ENCODE measurements at places on chromosomes 16 and 17.

DNA sequence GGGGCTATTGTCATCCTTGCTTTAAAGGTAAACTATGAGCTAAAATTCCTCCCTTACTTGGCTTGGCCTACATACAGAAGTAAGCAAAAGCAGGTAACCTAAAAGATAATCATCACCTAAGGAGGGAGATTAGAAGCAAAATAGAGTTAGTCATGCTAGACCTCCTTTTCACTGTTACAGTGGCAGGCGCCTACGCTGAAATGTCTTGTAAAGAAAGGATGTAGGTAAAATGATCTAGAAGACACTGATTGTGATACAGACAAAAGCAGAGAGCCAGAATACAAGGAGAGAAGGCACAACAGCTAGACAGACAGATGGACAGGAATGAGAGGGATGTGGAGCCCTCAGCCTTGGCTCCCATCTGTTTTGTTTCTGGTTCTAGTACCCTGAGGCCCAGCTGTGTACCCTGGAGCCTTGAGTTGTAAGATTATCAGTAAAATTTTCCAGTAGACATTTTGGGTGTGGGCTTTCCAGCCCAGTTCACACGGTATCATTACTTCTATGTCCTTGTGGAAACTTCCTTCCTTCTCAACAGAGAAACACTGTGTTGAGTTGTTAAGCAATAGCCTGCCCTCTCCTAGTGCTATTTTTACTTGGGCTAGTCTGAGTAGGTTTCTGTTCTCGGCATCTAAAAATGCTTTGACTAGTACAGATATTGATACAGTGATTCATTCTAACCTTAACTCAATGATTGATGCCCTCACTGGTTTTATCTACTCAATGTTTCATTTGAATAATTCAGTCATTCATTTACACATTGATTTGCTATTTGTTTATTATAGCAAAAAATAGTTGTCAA lies 7.7 kb upstream of the C16orf78 start:
- DNase-seq: no peak

GRCh38 chr16:72362973-72363372 lies 191.0 kb upstream of the PMFBP1 start:
- DNase-seq: peak; percentile 16

DNA sequence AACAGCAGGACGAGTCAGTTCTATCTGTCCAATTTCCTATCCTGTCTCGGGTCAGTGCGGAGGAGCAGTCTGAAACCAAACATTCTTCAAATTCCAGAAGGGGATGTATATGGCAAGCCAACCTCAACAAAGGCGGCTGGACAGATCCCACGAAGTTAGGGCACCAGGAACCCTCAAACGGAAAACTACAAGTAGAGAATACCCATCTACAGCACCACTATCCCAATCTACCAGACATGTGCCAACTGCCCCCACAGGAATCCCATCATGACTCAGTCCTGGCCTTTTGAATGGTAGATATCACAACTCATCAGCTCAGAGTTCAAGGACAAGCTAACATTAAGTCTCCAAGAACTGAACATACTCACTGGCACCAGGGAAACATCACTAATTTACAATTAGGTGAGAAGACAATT lies 2.3 kb downstream of the NAT9 start:
- DNase-seq: no peak

DNA sequence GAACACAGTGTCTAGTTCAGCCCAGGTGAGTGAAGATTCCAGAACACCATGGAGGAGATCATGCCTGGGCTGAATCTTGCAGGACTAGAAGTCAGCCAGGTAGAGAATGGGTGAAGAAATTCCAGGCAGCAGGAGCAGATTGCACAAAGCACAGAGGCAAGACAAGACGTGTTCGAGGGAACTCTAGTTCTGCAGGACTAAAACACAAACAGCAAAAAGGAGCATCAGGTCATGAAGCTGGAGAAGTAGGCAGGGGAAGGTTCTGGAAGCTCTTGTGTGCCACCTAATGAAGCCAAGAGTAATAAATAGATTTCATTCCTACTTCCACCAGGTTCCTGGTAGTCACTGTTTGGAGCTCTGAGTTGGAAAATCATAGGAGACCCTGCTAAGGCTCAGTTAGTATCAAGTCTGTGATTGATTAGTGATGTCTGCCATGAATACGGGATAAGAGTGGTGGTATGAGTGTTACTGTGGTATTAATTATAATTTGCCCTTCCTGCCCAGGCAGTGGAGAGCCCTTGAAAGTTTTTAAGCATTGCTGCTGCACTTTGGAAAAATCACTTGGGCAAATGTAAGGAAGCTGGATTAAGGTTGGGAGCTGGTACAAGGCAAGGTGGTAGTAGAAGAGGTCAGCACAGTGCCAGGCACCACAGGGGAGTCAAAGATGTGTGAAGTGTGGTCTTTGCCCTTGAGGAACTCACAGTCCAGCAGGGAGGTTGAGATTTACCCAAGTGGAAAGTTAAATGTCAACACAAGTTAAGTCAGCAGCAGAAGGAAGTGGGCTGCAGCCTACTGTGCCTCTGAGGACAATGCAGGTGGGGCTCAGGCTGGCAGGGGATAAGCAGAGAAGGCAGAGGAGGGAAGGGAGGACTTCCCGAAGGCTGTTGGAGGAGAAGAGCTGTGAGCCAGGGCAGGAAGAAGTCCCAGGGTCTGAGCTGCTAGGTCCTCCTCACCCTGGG lies 13.5 kb upstream of the FOXN1 start:
- DNase-seq: peak; percentile 35

DNA sequence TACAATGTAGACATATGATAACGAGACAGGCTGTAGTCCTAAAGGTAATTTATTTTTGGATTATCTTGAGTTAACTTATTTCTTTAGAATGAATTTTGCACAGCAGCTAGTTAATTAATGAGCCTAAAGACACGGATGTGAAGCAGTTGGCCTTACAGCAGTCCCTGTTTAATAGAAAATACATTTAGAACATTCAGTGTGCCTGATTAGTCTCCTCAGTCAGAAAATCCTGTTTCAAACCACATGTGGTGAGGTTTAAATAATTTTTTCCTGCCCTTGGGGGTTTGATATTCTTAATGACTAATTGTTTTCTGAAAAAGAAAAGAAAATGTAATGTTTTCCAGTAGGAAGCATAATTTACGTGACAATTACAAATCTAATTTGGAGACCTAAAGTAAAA lies 494.2 kb upstream of the CDH8 start:
- DNase-seq: no peak

- DNase-seq: no peak
Observed at GRCh38 chr16:66391726-66392670, 25.5 kb downstream of the CDH5 start.

- no peak for DNase-seq
Observed at GRCh38 chr17:71793518-71793917, 327.3 kb upstream of the SOX9 start.

DNA sequence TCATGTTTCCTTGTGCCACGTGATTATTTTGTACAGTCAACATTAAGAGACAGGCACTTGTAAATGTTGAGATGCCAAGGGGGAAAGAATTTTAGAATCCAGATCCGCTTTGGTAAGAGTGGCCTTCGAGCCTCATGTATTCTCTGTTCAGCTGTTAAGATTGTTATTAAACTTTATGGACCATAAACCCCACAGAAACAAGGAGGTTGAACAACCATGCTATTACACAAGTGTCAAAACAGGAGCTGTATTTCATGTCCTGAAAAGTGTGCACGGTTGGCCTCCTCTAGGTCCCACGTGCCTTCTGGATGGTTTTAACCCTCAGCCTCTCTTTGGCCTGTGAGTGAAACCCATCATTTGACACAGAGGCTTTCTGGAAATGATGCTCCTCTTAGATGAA lies 691.3 kb downstream of the MAF start:
- DNase-seq: no peak

DNA sequence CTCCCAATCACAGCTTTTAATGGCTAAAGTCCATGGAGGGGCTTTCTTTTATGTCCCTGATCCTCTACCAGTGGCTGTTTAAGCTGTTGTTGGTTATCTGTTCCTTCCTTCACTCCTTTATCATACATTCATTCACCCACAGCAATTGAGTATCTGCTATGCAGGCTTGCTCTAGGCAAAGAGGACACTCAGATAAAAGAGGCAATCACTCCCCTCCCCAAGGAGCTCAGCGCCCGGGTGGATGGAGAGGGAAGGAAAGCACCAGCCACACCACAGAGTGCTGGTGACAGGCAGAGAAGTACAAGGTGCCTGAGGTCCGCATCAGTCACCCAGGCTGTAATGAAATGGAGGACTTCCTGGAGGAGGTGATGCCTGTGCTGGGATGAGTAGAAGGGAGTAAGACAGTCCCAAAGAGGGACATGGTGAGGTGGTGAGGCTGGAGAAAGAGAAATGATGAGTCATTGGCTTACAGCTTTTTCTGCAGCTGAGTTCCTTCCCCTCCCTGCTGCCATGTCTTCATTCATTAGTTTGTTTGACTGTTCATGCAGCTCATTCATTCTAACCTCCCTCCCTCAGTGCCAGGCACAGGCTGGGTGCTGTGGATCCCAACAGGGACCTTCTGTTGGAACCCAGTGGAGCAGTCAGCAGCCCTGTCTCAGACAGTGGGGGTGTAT lies 12.8 kb upstream of the NGFR start:
- no peak for DNase-seq

- DNase-seq: no peak
Observed at GRCh38 chr16:60110531-60110930, 1376.4 kb upstream of the GOT2 start.

DNA sequence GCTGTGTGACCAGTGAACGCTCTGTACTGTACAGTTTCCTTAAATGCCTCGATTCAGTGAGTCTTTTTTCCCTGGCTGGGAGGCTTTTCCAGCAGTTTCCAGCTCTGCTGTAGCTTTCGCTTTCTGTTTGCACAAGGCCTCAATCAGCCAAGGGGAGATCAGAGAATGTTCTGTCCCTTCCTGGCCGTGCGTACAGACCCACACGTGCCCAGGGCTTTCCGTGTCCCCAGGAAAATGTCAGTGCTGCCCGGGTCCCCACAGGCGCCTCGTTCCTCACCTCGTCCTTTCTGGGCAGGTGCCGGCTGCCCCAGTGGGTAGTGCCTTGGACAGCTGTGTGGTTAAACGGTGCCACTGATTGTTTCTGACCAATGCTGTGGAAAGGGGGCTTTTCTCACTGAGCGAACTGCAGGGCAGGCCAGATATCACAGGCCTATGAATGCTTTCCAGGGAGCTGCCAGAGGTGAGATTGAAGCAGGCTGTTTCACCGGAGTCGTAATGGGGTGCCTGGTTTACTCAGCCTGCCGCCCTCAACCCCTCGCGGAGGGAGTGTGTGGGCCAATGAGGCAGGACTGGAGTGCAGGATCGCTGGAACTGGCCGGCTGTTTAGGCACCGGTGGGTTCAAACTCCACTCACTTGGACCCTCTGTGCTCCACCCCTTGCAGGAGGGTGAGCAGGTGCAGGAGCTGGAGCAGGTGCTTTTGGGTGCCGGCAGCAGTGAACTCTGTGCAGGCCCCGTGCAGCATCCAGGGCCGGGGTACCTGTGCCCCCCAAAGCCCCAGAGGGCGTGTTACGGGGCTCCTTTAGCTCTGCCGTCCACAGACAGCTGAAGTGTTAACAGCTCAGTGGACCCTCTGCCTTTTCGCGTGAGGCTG lies 44.4 kb downstream of the ZNF778 start:
- no peak for DNase-seq

- DNase-seq: no peak
Observed at GRCh38 chr16:53668869-53669268, 34.8 kb downstream of the RPGRIP1L start.

- DNase-seq: no peak
Observed at GRCh38 chr16:86610779-86611524, 32.6 kb downstream of the FOXL1 start.

DNA sequence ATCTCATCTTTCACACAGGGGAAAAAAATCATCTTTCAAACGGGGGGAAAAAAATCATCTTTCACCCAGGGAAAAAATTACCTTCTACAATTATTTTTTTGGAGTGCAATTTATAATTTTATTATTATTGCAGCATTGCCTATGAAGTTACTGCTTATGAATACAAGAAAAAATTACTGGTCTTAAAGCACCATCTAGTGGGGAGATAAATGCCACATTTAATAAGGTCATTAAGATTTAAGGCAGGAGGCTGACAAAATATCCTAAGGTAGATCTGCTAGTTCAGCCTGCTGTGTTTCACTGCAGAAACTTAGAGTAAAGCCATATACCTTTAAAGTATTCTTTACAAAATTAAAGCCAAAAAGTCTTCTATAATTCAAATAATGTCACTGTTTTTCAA lies 13.7 kb downstream of the SHCBP1 start:
- DNase-seq: peak; percentile 66

DNA sequence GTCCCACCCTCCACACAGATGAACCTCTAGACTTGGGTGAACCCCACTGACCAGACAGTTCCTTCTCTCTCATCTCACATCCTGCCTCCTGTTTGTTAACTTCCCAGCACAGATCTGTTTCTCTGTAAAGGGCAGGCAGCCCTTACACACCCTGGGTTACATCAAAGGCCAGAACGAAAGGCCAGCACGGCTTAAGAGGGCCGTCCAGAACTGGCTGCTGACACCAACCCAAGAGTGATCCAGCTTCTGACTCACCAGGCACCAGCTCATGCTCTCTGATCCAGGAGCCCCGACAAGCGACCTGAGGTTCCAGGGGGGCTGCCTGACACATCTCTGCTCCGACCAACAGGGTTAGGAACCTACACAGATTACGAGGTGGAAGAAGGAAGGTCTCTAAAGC lies 86.9 kb downstream of the MRM3 start:
- DNase-seq: no peak

DNA sequence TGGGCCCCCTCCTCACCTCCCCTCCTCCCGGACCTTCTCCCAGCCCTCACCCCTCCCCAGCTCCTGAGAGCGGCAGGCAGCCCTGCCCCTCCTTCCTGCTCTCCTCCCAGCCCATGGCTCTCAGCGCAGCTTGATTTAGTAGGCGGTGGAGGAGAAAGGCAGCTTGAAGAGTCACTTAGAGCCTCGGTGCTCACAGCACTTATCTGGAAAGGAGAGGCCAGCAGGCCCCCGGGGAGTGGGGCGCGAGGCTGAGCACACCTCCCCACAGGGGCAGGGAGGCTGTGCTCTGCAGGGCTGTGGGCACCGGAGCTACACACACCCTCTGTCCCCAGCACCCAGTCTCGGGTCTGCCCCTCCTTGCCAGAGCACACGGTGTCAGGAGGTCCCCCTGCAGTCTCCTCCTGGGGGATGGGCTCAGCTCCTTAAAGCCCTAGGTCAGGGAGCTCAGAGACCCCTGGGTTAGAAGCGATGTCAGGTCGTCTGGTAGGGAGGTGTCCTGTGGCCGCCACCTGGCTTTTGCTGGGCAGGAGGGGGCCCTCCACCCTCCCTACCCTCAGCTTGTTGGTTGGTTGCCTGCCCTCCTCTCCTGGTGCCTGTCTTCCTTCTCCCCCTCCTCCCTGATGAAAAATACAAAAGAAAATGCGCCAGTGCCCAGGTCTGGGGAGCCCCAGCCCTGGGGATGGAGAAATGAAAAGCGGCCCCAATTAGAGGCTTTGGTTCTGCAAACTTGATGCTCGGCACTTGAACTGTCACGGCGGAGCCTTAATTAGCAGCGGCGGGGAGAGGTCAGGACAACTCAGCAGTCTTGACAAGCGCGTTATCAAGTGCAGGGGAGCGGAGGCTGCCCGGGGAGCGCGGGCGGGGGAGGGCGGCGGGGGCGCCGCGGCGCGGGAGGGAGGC lies 151.1 kb upstream of the GSE1 start:
- DNase-seq: peak; percentile 96

- DNase-seq: no peak
Observed at GRCh38 chr16:66287926-66288325, 78.6 kb upstream of the CDH5 start.

GRCh38 chr17:73495641-73496040 lies 148.6 kb downstream of the SDK2 start:
- no peak for DNase-seq
